ENCODE measurements at places on chromosomes 13 and 19.

DNA sequence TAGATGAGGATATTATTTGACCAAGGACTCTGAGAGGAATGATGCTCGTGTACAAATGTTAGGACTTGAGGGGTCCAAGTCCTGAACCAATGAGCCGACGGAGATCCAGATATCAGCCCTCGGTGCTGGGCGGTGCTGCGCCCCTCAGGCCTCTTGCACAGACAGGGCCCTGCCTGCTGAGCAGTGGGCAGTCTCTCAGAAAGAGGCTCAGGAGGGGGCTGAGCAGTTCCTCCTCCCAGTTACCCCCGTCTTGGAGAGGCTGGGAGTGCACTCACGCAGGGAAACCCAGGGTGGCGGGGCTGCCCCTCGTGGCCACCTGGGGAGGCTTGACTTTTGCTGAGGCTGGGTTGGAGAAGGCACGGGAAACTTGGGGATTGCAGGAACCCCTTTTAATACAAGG lies 18.4 kb downstream of the TEX29 start:
- DNase-seq = no peak

DNA sequence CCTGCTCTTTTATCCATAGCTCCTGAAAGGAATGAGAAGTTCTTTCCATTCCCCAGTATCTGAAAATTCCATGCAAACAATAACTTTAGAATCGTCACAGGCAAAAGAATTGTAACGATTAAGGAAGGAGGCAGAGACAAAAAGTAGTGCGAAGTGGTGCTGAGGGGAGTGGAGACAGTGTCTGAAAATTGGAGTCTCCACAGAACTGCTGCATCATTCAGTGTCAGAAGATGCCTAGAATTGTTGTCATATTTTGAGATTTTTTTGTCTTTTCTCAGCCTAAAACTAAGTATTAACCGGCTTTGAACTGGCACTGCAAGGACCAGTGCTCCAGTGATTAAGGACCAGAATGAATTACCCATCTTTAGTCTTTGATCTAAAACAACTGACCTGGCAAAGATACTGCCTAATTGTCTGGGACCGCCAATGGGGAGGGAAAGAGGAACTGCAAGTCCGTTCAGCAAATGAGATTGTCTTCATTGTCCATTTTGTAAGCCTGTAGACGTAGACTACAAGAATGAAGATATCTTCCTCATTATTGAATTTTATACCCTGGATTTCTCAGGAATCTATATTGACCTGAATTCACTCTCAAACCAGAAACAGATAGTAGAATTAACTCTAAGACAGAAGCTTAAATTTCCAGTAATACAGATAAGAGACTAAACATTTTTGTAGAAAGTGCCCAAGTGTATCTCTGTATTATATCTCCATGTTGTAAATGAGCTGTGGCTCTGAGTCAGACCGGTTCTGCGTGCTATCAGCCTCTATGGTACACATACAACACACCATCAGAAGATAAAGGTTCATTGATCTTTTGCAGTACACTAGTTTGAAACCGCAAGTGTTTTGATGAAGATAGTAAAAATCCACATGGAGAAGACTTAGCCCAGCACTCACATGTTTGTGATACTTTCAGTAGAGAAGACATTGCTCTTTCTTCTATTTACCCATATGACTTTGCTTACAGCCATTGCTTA lies 293.2 kb downstream of the EFNB2 start:
- no peak for DNase-seq

DNA sequence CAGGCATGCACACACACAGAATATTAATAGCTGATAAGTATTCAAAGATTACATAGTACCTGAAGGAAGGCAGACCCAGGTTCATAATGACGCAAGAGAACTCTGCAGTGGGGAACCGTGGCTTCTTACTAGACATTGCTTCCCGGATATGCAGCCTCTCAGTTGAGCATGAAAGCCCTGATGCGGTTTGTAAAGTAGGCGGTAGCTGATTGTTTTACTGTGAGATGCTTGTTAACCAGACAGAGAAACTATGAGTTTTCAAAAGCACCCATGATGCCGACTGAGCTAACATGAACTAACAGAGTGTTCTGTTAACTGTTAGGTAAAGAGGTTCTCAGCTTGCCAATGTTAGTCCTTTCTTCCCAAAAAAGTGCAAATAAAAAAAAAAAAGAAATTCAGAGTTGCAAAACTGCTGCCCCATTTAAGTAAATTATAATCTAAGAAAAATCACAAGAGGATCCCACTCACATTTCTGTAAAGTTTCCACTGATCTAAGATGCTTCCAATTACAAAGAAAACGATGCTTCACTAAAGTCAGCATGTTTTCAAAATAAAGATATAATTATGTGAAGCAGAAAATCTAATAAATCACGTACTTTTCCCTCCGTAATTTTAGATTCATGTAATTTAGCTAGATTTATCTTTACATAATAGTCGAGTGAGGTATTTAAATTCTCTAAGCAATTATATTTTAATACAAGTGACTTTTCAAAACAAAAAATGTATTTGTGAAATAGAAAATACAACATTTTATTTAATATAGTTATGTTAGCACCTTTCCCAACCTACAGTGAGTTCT lies 2.2 kb downstream of the FLT1 start:
- no peak for DNase-seq

DNA sequence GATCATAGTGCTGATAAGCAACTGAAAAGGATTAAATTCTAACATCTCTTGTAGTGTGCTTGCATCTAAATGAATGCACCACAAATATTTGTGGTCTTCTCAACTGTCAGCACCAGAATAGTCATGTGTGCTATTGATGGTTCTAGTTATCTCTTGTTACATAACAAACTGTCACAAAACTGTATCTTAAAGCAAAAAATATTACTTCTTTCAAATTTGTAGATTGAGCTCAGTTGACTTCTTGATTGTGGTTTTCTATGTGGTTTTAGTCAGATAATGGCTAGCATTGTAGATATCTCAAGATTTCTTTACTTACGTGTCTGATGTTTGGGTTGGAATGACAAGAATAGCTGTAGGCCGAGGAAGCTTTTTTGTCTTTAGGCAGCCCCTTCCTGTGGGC lies 431.3 kb downstream of the SLITRK6 start:
- DNase-seq = no peak

DNA sequence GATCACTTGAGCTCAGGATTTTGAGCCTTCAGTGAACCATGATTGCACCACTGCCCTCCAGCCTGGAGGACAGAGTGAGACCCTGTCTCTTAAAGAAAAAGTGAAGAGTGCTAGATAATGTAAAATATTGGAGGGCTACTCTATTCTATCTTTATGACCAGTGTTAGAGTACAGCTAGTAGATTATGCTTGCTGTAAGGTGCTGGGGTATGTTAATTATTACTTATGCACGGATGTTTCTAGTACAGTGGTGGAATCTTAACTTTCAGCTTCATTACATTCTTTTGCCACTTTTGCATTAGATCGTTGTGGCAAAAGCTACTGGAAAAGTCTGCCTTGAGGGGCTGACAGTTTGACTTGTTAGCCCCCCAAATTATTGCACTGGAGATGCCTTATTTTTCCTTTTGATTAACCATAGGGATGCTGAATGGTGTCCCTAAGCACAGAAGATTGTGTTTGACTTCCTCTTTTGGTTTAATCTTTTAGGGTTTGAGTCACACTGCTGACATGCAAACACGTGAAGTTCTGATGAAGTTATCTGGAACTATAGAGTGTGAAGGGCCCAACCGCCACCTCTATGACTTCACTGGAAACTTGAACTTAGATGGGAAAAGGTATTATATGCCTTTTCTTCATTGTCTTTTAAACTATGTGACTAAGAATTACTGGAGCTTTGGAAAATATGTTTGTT lies 169.8 kb downstream of the ATP8A2 start:
- no peak for DNase-seq

DNA sequence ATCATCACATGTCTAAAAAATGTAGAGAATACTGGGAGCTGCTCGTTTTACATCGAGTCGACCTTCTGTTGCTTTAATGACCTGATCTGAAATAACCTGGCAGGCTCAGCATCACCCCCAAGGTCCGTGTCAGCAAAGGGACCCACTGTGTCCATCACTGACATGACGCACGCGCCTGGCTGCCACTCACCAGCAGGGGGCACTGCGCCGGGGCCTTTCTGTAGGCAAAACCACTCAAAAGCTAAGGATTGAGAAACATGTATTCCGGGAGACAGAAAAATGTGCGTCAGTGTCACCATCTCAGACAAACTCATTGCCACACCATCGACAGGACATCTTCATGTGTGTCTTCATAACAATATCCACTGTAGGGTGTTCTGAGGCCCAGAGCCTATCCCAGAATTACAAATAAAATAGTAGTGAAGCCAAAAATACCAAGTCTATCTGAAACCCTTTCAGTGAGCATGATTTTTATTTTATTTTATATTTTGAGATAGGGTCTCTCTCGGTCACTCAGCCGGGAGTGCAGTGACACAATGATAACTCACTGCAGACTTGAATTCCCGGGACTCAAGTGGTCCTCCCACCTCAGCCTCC lies 130.3 kb upstream of the LSM14A start:
- DNase-seq = peak; percentile 79

GRCh38 chr13:47218611-47219010 lies 321.8 kb upstream of the HTR2A start:
- DNase-seq = no peak

DNA sequence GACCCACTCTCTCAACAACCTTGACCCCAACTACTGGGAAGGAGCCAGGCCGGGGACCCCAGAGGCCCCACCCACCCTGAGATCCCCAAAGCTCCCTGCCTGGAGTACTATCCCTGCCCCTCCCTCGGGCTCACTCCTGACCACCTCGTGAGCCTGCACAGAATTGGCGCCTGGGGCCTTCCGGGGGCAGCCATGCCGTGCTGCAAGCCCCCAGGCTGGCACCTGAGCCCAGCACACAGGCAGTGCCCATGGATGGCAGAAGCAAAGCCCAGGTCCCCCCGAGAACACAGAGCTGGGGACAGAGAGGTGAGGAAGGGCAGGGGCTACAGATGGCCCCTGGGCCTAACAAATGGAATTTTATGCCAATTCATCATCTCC lies 13.9 kb downstream of the LSM4 start:
- no peak for DNase-seq

DNA sequence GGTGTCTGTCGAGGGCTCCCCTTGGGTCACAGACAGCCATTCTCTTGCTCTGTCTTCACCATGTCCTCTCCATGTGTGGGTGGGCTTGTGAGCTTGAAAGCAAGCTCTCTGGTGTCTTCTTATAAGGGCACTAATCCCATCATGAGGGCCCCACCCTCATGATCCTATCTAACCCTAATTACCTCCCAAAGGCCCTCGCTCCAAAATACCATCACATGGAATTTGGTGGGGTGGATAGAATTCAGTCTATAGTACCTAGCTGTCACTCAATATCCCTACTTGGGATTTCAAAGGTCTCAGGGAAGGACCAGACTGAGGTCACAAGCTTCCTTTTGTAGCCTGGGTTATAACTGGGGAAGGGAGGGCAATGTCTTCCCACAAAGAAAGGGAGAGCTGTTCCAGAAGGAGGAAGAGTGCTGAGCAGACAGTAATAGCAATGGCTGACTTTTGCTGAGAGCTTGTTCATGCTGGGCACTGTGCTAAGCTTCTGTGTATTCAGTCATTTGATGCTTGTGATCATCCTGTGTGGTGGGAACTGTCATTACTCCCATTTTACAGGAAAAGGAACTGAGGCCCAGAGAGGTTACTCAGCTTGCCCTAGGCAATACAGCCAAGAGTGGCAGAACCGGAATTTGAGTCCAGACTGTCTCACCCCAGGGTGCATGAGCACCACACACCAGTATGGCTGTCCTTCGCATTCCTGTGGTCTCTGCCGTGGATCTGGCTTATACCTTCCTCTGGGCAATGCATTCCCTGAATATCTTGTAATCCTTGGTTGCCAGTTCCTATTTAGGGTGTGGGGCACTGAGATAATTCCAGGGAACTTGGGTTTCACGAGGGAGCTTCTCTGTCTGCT lies 8.2 kb downstream of the FXYD5 start:
- no peak for DNase-seq

DNA sequence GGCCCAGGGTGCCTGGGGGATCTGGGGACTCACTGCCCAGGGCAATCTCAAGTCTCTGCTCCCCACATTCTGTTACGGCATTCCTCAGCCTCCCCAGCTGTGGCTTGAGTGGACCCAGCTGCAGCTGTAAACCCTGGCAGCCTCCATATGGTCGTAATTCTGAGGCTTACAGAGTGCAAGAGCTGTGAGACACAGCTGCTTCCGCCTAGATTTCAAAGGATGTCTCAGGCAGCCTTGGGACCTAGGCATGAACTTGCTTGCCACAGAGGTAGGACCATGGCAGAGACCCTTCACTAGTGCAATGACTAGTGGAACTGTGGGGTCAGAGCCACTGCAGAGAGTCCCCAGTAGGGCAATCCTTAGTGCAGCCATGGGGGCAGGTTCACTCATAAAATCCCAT lies 297.5 kb downstream of the ENOX1 start:
- no peak for DNase-seq

DNA sequence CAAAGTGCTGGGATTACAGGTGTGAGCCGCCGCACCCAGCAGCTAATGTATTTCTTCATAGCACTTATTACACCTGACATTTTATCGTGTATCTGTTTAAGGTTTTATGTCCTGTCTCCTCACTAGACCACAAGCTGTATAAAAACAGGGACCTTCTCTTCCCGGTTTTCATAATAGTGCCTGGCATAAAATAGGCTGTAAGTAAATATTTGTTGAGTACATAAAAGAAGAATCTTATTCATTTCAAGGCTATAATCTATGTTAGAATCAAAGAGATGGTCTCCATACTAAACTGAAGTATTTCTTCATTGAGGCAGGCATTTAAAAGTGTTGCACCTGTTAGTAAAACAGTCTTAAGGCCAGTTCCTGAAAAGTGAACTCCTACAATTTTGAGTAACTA lies 194.0 kb downstream of the SHISA2 start:
- no peak for DNase-seq

- DNase-seq = no peak
These were observed 1.7 kb downstream of the PCDH8 start for GRCh38 chr13:52846567-52847321.

DNA sequence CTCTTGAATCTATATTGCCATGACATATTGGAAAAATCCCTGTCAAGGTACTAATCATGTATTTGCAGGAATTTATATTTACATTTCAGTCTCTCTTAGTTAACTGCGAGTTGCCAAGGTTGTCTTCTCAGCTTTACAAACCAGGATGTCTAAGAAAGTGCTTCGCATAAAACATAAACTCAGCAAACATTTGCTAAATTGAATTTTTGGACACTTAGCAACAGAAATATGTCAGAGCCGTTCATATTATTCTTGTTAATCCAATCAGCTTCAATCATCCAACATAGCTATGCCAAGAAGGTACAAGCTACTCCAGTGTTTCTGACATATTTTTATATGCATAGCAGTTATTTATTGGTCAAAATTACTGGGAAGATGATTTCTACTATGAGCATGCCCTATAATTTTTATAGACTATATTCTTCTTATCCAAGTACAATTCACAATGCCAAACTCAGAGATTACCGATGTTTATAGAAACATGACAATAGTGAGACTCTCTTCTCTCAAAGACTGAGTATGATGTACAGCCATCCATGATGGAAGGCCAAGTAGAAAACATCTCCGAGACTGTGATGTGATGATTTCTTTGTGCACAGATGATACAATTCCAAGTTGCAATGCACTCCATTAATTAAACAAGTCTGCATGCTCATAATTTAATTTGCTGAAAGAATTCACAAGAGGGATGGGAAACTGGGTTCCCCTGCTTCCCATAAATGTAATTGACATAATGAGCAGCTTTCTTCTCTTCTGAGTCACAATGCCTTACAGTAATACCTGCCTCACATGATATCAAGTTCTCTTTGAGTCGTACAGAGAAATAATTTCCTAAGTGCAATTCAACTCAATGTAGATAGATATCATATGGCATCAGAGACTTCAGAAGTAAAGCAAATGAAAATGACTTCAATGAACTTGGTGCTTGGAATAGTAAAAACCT lies 776.3 kb downstream of the EFNB2 start:
- no peak for DNase-seq
